ENCODE measurements at places on chromosomes 1 and 21.

GRCh38 chr1:69511426-69512192, 56.1 kb upstream of the LRRC7 start:
- no peak for DNase-seq

DNA sequence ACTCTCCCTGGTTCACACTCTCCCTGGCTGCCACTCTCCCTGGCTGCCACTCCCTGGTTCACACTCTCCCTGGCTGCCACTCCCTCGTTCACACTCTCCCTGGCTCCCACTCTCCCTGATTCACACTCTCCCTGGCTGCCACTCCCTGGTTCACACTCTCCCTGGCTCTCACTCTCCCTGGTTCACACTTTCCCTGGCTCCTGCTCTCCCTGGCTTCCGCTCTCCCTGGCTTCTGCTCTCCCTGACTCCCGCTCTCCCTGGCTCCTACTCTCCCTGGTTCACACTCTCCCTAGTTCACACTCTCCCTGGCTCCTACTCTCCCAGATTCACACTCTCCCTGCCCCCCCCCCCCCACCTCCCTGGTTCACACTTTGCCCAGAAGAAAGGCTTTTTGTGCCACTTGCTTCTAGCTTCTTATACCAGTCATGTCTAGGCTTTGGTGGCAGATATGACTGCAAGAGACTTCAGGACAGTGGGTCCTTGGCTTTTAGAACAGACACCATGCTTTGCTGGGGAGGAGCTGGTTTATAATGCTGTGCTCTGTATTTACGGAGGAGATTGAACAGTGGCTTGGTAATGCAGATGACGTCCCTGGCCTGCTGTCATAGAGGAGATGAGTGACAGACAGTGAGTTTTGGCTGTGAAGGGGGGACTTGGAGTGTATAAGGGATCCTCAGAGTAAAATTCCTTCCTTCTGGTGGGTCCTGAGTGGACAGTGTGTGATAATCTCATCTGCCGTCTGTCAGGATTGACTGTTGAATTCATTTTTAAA, 17.0 kb downstream of the COQ8A start:
- no peak for DNase-seq

- no peak for DNase-seq
Measured at GRCh38 chr1:80846966-80847365, 953.8 kb upstream of the ADGRL2 start.

DNA sequence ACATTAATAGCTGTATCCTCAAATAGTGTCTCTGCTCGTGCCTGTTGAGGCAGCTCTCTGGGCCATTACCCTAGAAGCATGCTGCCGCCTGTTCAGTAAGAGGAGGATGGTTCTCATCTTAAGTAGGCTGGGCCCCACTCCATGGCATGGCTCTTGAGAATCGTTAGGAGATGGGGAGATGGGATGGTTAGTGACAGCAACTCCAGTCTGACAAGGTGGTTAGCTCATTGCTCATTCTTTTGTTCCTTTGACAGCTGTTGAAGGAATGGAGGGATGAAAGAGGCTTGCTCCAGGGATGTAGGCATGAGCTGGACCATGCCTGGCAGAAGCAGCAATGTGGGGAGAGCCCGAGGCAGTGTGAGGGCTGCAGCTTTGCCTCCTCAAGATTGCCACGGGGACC, 68.2 kb downstream of the MAP10 start:
- DNase-seq: no peak

DNA sequence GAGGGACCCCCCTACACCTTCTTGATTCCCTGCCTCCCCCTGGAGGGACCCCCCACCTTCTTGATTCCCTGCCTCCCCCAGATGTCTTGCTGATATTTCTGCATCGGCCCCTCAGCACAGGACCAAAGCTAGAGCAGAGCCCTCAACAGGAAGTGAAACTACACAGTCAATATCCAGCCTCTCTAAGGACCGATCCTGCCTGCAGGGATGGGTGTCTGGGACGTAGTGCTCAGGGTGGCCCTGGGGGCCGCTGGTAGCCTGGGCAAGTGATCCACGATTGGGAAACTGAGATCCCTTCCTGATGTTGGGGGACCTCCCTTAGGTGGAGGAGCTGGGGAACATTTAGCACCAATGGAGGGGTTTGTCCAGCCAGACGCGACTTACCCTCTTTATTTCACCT, 3.9 kb upstream of the LEFTY2 start:
- no peak for DNase-seq

DNA sequence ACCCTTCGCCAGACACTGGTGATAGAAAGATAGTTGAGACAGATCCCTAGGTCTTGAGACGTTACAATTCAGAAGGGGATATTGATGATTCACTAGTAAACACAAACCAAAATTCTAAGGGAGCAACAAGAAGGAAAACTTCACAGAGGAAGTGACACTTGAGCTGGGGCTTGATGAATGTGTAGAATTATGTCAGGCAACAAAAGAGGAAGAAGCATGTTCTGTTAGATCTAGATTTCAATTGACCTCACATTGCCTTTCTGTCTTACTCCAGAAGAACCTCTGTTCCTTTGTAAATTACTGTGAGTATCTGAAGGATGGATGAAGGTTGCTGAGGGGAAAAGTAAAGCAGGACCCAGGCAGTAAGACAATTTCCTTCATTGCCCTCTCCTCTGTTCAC, 328.2 kb downstream of the KCTD3 start:
- no peak for DNase-seq

DNA sequence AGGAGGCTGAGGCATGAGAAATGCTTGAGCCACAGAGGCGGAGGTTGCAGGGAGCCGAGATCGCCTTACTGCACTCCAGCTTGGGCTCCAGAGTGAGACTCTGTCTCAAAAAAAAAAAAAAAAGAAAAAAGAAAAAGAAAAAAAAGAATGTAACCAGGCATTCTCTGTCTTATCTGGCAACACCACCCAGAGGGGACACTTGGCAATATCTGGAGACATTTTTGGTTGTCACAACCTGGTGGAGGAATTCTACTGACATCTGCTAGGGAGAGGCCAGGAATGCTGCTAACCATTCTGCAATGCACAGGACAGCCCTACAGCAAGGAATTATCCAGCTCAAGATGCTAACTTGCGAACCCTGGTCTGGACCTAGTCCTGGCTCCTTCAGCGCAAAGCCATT, 2.3 kb upstream of the CNR2 start:
- DNase-seq: no peak

DNA sequence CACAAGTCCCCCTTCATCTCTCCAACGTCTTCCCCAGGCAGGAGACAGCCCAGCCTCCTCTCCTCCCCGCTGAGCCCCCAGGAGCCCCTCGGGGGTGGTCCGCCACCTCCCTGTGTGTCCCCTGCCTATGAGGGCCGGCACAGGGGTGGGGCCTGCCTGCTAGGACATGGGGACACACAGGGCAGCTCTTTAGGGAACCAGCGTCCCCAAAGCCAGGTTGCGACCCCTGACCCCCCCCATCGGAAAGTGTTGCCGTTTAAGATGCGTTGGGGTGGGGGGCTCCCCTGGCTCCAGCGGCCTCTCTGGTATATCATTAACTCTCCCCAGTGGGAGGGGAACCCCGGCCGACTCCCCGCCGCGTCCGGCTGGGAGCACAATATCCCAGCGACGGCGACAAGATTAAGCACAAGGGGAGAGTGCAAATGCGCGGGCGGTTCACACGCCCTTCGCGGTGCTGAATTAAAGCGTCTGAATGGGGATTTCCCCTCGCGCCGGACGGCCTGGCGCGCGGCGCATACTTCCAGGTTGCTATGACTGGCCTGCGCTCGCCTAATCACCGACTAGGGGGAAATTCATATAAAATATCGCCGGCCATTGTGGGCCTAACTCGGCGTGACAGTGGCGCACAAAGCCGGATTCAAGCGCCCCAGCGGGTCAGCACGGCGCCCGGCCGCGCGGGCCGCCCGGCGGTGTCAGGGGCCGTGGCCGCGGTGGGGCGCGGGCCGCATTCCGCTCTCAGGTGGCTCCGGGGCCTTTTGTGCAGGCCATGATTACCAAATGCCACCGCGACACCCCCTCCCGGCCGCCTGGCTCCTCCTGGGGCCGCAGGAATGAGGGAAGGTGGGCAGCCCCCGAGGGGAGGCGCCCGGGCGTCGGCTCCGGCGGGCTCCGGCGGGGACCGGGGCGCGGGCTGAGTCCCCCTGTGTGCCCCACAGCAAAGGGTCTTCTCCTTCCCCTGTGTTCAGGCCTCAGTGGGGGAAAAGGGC, 30.9 kb downstream of the WNT3A start:
- DNase-seq: peak; percentile 50

DNA sequence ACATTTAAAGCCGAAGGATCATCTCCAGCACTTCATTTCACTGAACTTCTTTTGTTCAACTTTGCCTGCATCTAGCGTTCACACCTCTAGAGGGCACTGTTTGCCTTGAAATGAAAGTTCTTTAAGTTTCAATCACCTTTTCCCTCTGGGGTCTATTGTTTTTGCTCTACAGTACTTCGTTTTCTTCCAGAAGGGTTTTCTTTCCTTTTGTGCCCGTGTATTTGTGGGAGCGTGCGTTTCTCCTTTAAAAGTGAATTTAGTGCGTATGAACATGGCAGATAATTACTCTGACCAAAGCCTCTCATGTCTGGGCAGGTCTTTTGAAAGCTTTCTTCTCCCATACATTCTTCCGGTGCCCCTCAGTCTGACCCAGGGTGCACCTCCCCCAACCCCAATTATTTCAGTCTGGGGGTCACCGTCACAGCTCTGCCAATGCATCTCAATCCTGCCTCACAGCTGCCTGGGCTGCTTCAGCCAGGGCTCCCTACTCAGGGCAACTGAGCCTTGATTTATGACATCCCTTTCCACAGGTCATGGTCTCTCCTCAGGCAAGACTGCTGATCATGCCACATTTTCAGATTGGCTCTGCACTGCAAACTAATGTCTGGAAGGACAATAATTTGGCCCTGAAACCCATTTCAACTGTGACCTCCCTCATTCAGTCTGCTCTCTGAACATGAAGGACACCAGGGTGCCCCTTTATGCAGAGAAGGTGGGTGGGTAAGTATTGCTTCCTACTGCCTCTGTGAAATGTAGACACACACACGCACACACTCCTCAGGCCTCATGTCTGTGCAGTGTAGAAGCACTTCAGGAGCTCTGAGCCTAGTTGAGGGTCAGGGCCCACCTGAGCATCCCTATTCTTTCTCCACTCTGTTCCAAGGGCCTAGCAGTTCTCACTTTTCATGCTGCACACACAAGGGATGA, 88.6 kb downstream of the NUF2 start:
- DNase-seq: no peak

GRCh38 chr1:21878009-21878773, 58.9 kb downstream of the HSPG2 start:
- no peak for DNase-seq

DNA sequence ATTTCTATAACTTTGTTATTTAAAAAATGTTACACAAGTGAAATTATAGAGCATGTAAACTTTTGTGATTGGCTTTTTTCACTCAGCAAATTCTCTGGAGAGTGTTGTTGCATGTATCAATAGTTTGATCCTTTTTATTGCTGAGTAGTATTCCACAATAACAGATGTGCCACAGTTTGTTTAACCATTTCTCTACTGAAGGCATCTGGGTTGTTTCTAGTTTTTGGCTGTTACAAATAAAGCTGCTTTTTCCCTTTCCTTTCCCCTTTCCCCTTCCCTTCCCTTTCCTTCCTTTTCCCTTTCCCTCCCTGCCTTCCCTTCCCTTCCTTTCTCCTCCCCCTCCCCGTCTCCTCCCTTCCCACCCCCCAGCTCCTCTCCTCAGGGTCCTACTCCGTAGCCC, 15.9 kb downstream of the TUFT1 start:
- no peak for DNase-seq

- DNase-seq: no peak
Measured at GRCh38 chr21:46255758-46256337, 27.3 kb upstream of the LSS start.

DNA sequence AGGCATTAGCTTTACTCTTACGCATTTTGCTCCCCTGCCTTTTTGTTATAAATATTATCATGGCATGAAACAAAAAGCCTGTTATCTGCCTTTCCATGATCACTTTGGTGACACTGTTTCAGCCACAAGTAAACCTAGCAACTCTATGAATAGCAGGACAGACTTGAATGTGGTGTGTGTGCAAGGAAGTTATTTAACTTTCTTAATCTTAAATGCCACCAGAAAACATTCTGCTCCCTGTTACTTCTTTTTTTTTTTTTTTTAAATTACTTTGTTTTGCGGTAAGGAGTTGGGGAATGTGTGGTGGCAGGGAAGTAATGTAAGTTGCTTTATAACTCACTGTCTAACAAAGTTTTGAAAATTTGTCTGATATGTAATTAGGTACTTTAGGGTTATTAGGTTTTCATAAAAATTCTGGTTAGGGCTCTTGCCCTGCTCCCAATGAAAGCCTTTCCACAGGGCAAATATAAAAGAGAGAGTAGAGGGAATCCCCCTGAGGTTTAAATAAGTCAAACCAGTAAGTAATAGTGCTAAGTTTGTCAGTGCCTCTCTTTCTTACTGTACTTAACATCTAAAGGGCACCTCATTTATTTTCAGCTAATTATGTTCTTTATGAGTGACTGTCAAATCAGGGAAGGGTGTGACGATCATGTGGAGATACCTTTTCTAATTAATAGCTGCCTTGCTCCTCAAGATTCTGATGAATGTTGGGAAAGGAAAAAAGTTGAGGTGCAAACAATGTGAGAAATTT, 39.5 kb downstream of the RASAL2 start:
- DNase-seq: no peak

- DNase-seq: no peak
Measured at GRCh38 chr21:38039841-38040240, 123.6 kb upstream of the KCNJ6 start.

- no peak for DNase-seq
Measured at GRCh38 chr1:115115521-115116161, 26.3 kb upstream of the TSPAN2 start.

DNA sequence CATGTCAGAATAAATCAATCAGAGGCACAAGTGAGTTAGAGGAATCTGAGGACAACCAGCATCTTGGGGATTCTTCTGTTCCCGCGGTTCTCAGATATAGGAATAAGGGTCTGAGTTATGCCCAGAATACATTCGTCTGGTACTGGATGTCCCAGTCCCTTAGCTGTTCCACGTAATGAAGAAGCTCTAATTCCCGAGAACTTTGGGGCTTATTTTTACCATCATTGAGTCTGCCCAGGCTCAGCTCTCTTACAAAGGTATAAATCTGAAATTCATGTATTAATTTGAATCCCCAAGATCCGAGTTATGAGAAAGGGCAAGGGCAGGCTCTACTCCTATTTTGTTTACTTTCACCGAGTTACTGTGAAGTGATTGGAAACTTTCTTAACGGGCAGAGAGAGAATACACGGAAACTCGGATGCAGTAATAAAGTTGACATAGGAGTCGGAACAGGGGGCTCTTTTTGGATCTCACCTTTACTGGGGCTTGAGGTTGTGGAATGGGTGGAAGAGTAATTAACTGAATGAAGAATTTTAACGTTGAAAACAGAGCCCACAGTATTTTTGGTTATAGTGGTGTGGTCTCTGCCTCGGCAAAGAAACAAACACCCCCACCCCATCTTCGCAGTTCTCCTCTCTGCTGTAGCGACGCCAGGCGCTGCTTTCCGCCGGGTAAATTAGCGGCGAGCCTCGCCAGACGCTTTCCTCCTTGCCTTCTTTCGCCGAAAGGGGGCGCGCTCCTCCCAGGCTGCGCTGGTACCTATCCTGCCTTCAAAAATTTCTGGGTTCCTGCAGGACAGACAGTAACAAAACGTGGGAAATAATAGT, 7.1 kb downstream of the PRRX1 start:
- peak; percentile 35 for DNase-seq

- DNase-seq: no peak
Measured at GRCh38 chr21:17270229-17270628, 242.6 kb upstream of the CXADR start.

- no peak for DNase-seq
Measured at GRCh38 chr1:166354406-166354805, 187.6 kb upstream of the FAM78B start.

Measured in stimulated activated CD4-positive, alpha-beta T cell treated with anti-CD3 and anti-CD28 coated beads, Interleukin-12 subunit alpha, Interleukin-12 subunit beta, amount 100 ng/mL, for 24 hours (primary cell).